Cortex of kidney (tissue), 1 donor: ENCODE measurements at places on chromosomes 7 and 10.

DNA sequence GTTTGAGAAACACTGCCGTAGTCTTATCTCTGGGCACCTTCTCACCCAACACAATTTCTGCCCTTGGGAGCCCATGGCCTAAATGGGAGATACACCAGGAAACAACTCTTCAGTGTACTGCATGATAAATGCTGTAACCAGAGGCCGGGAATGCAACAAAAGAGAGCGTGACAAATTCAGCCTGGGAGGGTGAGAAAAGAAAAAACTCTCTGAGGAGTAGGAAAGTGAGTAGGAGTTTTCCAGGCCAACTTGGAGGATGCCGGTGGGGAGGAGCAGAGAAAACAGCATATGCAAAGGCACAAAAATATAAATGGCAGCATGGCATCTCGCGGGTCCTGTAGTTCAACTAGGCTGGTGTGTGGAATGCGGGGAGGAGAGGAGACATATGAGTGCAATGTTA is 624.5 kb downstream of the PARD3 start:
- no peak for DNase-seq

- DNase-seq, result no peak
Observed at GRCh38 chr7:30390736-30391636, 87.6 kb downstream of the NOD1 start.

DNA sequence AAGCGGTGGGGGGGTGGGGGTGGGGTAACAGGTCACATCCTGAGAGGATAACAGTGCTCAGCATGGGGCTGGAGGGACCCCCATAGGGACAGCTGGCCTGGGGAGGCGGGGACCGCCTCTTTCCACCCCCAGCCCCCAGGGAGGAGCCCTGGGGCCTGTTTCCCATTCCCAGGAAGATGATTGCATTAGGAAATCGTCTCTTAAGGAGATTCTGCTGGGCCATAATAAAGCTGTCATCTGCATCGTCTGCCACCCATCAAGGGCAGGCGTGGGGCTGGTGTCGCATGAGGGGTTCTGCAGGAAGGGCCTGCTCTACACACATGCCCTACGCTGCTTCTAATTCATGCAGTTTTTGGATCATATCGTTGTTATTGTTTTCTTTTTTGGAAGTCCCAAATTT is 17.2 kb downstream of the RET start:
- no peak for DNase-seq

GRCh38 chr10:68175949-68176348 is 56.0 kb downstream of the ATOH7 start:
- DNase-seq, result no peak

- no peak for DNase-seq
Observed at GRCh38 chr7:82339958-82340357, 103.6 kb downstream of the CACNA2D1 start.

GRCh38 chr7:158010961-158011693 is 576.5 kb downstream of the PTPRN2 start:
- no peak for DNase-seq

- DNase-seq, result no peak
Observed at GRCh38 chr7:156656598-156656997, 16.0 kb downstream of the RNF32 start.

- no peak for DNase-seq
Observed at GRCh38 chr10:90849956-90850749, 7.7 kb downstream of the HTR7 start.

- DNase-seq, result no peak
Observed at GRCh38 chr7:45350896-45351295, 193.3 kb downstream of the RAMP3 start.

- no peak for DNase-seq
Observed at GRCh38 chr10:86650151-86650550, 4.2 kb upstream of the OPN4 start.

DNA sequence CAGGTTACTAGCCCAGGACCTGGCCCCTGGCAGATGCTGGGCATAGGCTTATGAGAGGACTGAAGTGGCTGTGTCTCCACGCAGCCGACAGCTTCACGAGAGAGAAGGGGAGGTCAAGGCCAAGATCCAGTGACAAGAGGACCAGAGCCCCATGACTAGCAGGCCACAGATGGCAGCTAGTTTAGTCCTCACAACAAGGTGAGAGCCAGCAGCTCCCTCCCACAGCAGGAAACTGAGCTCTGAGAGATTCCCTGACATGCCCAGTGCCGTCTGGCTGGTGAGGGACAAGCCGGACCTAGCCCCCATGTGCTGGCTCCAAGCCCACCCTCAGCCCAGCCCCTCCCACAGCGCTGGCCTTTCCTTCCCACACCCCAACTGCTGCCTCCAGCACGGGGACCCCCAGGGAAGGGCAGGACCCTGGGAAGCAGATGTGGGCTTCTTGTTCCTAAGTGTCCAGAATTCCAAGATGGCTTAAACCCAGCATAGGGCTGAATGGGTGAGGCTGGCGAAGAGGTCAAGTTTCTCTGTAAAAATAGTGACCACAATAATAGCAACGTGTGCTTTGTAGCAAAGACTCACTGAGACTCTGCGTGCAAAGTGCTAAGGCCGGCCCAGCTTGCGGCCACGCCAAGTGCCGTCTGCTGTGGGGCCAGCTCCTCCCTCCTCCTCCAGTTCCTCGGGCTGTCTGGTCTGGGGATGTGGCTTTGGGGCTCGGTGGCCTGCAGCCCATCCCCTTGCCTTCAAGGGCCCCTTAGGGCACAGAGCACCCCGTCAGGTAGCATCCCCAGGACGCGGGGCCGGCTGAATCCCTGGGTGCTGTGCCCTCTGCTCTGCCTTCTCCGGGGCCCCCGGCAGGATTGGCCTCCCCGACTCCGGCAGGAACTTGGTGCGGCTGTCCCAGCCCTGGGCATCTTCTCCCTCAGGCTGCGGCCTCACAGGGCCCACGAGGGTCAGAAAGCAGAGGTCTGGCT is 7.8 kb upstream of the FAM20C start:
- no peak for DNase-seq

GRCh38 chr7:141133646-141134045 is 59.8 kb downstream of the TMEM178B start:
- no peak for DNase-seq

DNA sequence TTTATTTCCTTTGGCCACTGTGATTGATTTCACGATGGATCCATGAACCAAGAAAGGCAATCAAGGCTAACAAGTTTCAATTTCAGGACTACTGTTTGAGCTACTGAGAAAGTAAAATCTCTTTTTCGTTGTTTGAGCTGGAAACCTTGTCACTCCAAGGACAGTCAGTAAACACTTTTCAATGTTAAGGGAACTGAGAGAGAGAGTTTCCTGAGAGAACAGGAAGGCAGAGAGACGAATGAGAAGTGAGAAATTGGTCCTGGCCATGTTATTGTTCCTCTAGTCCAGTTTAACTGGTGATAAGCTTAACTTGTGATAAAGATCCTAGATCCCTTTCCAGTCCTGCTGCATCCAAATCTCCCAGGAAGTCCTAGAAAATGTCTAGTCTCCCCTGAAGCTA is 909 bp upstream of the AKR1D1 start:
- DNase-seq, result no peak

- DNase-seq, result no peak
Observed at GRCh38 chr10:121608469-121609190, 10.4 kb upstream of the FGFR2 start.
